Stimulated activated CD4-positive, alpha-beta T cell treated with anti-CD3 and anti-CD28 coated beads, Interleukin-1b, Interleukin-23, amount 100 ng/mL, for 1 hour (primary cell): ENCODE measurements at places on chromosomes 12 and 14.

DNA sequence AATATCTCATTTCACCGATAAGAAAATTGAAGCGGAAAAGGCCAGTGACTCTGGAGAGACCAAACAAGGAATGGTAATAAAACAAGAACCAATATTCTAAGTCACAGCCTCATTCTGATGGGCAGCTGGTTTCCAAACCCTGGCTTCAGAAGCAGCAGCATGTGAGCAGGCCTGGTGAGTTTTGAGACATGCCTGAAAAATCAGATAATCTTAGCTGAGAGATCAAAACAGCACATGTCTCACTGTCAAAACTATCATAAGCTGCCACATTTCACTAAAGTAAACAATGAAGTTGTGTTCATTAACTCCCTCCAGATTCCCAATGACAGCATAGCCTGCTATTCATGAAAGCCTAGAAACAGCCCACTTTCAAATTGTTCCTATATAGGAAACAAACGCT, 36.5 kb downstream of the CIT start:
- DNase-seq: no peak

- DNase-seq: no peak
These were observed 4.6 kb downstream of the ANO6 start for GRCh38 chr12:45220363-45220931.

- no peak for DNase-seq
These were observed 210.7 kb downstream of the PPM1H start for GRCh38 chr12:62724285-62724684.

DNA sequence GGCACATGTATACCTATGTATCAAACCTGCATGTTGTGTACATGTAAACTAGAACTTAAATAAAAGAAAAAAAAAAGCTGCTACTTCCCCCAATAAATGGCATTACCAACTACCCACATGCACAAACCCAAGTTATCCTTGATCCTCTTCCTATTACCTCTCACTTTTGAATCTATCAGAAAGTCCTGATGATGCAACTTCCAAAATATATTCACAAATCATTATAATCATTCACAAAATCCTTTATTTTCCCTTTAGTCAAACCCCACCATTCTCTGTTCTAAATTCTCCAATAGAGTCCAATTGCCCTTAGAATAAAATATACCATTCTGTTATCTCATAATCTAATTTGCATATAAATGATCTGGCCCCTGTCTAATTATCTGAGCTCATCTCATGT, 92.0 kb downstream of the PLEKHG7 start:
- no peak for DNase-seq

- DNase-seq: no peak
These were observed 26.3 kb upstream of the ULK1 start for GRCh38 chr12:131867891-131868675.

DNA sequence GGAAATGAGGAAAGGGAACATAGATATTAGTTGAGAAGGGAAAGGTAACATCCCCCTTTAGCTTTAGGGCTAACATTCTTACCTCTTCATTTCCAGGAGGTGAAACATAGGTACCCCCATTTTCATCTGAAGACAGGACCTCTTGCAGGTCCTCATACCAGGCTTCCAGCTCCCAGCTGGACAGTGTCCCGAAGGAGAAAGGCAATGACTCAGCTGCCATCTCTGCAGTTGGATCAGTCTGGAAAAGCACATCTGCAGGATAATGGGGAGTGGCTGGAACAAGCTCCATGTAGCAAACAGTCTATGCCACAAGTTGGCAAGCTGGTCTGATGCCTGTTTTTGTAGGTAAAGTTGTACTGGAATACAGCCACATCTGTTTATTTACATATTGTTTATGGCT, 3.1 kb downstream of the DDIT3 start:
- DNase-seq: no peak

- DNase-seq: no peak
These were observed 60.9 kb upstream of the DUSP6 start for GRCh38 chr12:89413234-89413633.

DNA sequence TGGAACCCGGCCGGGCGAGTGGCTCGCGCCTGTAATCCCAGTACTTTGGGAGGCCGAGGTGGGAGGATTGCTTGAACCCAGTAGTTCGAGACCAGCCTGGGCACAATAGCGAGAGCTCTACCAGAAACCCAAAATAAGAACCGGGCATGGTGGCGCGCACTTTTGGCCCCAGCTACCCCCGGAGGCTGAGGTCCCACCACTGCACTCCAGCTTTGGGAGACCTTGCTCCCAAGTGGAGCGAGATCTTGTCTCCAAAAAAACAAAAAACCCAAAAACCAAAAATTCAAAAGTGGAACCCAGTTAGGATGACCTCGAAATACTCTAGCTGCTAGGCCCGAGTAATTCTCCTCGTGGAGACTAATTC, 769 bp upstream of the VTI1B start:
- no peak for DNase-seq

GRCh38 chr14:26281280-26281998, 316.4 kb downstream of the NOVA1 start:
- no peak for DNase-seq

- no peak for DNase-seq
These were observed 393.1 kb upstream of the RGS6 start for GRCh38 chr14:71538938-71539649.

DNA sequence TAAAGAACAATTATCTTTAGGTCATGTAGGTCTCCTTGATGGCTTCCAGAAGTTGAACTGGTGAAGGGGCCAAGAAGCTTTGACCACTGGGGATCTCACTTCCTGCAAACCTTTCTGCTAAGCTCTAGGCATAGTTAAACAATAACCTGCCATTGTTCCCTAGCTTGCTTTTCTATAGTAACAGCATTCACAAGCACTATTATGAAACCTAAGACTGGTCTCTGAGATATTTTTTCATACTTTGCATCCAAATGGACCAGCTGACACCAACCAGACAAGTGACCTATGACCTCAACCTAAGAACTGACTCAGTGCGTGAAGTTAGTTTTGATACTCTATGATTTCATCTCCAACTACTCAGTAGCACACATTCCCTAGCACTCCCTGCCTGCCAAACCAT, 129.1 kb downstream of the PTPRB start:
- no peak for DNase-seq

- no peak for DNase-seq
These were observed 33.1 kb upstream of the FBXO34 start for GRCh38 chr14:55238019-55238680.

GRCh38 chr14:62428429-62429203, 616.6 kb downstream of the KCNH5 start:
- no peak for DNase-seq

DNA sequence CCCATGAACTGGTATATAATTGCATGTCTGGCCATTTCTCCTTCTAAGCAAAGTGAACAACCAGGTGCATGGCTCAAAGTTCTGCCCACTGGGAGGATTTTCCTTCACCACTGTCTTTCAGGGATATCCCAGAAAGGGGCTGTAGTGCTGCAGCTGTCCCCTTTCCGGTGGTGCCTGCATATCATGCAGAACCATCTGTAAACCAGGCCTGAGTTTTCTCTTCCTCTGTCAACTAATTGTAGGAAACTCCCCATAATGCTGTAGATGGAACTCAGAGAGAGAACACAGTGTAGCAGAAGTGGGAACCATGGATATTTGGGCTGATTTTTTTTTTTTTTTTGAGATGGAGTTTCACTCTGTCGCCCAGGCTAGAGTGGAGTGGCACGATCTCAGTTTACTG, 45.6 kb upstream of the CRY1 start:
- DNase-seq: no peak

DNA sequence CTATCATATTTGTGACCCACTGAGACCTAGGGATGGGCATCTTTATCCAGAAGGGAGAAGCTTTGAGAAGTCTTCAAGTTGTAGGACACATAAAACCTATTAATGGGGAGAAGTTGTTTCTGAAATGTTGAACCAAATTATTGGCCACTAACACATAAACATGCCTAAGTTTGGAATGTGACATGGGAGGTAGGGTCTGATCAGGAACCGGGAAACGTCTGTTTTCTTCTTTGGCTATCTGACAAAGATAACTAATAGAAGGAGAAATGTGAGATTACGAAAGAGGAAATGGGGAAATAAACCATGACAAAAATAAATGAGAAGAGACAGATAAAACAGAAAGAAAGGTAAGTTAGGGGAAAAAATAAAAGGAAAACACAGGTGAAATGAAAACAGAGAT, 425.2 kb downstream of the EGLN3 start:
- no peak for DNase-seq

DNA sequence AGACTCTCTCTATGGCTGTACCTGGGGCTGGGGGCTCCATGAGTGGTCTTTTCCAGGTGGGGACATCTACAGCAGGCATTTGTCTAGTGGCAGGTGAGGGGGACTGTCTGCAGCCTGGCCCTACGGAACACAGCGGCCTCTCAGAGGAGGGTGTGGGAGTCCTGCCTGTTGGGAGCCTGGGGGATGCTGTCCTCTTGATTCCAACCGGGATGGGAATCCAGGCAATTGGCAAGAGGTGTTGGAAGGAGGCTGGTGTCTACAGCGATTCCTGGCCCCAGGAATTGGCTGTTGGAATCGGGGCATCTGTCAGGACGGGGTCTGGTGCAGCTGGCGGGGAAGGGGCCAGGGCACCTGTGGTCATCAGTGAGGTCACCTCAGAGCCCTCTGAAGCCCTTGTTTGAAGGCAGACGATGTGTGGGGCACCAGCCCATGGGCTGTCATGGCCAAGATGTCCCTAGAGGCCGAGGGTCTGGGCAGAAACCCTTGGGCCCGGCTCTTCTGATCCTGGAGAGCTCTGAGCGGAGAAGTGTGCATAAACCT, 386.3 kb downstream of the TMEM121 start:
- no peak for DNase-seq

- DNase-seq: no peak
These were observed 97.2 kb upstream of the SYT1 start for GRCh38 chr12:78767264-78767981.

DNA sequence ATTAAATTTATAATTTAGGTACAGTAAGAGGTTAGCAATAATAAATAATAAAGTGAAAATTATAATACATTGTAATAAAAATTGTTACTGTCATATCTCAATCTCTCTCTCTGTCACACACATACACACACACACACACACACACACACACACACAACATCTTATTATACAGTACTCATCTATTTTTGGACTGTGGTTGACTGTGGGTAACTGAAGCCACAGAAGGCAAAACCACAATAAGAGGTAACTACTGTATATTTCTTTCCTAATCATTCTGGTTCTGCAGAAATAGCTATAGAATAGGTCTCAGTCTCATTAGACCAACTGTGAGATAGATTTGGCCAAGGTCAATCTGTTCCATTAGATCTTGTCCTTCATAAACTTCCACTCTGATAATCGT, 33.1 kb upstream of the PTPRO start:
- no peak for DNase-seq

- no peak for DNase-seq
These were observed 146.3 kb downstream of the PDZRN4 start for GRCh38 chr12:41334390-41334789.

DNA sequence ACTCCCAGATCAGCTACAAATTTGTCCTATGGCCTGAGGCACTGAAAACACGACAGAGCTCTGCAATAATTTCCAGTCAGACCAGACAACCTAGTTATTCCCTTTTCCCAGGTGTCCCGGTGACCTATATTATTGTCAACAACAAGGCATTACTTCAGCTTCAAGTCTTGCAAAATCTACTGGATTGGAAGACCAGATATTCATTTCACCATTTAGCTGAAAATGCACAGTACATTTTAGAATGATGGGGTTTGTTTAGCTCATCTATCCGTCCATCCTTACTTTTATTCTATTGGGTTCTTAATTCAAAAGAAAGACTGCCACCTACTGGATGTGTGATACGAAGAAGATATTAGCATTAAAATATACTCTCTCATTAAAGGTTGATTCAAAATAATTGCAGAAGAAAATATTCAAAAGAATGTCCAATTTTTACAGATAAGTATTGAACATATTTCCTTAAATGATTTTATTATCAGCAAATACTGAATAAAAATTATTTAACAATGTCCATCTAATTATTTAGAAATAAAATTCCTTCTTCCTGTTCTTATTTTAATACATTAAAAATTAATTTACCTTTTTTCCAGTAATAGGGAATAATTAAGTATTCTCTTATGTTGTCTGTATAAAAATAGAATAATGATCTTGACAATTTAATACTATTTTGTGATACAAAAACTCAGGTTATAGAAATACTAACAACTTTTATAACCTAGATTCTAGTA, 244.9 kb upstream of the LRIG3 start:
- DNase-seq: no peak

GRCh38 chr12:1069846-1070245, 78.8 kb downstream of the ERC1 start:
- DNase-seq: no peak

DNA sequence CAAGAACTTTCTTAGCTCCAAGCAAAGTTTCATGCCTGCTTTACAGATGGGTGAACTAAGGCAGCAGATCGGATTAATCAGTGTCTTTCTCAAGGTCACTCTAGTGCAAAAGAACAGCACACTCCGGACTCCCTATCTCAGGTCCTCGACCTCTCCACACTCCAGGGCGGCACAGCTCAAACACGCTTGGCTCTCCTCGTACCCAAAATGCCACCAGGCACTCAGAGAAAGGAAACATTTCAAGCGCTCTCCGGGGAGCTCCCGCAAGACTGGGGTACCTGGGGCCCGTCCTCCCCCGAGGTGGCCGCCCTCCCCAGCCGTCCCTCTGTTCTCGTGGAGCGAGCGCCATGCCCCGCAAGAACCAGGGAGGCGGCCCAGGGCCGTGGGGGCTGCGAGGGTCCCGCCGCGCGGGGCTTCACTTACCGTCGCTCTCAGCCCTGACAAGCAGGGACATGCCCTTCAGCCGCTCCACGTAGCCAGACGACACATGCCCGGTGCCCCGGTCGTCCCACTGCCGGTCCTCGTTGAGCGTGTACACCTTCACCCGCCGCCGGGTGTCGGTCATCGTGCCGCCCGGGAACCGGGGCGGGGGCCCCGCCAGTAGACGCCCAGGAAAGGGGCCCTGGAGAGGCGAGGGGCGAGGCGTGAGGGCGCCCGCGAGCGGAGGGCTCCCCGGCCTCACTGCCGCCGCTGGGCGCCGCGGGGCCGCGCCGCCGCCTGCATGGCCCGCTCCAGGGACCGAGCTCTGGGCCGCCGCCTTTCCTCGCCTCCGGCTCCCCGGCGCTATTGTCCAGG, 830 bp downstream of the PPP4R3A start:
- no peak for DNase-seq

DNA sequence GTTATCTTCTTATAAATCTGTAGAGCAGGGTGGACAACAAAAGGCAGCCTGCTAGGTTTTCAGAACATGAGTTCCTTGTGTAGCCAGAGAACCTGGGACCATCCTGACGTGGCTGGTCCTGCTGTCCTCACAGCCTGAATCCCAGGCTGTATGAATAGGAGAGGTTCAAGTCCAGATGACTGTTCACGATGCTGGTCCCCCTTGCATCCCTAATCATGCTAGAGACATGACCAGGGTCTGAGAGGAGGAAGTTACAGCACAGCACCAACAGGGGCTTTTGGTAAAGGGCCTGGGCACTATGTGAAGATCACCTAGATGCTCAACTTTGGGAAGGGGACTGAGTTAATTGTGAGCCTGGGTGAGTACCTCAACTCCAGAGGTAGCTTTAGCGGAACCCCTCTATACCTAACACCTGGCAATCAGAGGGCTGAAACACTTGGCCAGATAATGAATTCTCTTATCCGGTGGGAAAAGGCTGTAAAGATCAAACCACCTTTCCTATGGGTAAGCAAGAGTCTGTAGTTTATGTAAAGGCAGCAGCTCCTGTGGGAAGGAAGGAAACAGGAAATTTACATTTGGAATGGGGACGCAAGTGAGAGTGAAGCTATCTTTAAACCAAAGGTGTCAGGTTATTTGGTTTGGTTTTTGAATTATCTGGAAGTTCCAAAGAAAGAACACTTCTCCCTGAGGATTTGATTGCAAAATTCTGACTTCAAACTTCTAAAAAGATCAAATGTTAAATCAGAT, 112.8 kb downstream of the DAD1 start:
- no peak for DNase-seq
